Occipital lobe (tissue), 3 donors: ENCODE measurements at places on chromosomes 3 and 15.

GRCh38 chr15:99070208-99070607 lies 34.7 kb upstream of the SYNM start:
- no peak for DNase-seq

DNA sequence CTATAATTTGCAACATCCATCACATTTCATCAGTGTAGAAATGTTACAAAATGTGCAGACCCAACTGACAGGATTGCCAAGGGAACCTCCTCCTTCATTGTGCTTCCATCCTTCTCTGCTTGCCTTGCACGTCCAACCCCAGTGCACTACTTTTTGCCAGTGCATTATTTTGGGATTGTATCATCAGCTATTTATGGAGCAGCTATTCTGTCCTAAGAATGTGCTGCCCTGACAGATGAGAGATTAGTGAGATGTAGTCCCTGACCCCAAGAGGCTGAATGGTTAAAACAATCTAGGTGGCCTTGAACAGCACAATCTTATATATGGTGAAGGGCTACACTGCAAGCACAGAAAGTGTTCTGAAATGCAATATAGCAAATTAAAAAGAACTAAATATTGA lies 935.8 kb downstream of the IGSF11 start:
- DNase-seq = no peak

DNA sequence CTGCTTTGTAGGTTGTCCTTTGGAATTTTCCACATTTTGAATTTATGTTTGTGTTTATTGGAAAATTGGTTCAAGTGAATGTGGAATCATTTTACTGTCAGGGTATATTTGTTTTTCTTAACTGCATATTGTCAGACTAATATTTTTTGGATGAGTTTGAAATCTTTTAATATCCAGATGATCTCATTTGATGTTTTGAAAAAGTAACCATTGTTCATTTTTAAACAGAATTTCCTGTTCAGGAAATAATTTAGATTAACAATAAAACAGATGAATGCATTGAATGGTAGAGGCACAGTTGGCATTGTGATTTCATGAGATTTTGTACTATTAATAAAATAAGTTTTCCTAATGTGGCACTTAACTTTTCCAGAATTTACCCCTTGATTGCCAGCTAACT lies 15.5 kb downstream of the TRAK1 start:
- DNase-seq = no peak

GRCh38 chr3:72720566-72720965 lies 127.7 kb downstream of the SHQ1 start:
- DNase-seq = no peak

DNA sequence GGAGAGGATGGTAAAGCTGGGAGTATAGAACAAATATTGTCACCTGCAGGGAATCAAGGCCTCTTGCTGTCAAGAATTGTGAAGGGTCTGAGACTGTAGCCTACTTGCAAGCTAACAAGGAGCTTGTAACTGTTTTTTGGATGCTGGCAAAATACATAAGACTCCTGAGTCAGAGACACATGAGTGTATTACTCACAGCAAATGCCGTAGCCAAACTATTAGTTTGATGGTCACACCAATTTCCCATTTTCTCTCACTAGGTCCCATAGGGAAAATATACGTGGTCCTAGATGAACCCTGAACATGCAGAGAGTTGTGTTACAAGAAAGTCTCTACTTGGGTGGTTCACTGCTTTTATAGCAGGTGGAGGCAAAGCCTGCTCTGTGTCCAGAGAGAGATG lies 44.7 kb upstream of the LIPC start:
- DNase-seq = no peak

- DNase-seq = no peak
Observed at GRCh38 chr3:31550452-31551251, 17.9 kb downstream of the STT3B start.

- DNase-seq = no peak
Observed at GRCh38 chr3:158134363-158134762, 24.5 kb downstream of the RSRC1 start.

- DNase-seq = no peak
Observed at GRCh38 chr3:139327861-139328260, 16.0 kb upstream of the MRPS22 start.

DNA sequence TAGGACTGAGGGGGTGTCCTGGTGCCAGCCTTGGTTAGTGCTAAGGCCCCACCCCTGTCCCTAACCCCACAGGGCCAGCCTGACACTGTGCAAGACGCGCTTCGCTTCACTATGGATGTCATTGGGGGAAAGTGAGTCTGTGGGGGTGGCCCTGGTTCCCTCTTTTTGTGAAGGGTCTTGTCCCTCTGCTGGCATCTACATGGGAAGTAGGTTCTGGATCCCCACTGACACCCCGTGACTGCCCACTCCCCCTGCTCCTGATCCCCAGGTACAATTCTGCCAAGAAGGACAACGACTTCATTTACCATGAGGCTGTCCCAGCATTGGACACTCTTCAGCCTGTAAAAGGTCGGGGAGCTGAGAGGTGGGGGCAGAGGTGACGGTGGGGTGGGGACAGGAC lies 26.4 kb downstream of the PTPN23 start:
- DNase-seq = no peak

DNA sequence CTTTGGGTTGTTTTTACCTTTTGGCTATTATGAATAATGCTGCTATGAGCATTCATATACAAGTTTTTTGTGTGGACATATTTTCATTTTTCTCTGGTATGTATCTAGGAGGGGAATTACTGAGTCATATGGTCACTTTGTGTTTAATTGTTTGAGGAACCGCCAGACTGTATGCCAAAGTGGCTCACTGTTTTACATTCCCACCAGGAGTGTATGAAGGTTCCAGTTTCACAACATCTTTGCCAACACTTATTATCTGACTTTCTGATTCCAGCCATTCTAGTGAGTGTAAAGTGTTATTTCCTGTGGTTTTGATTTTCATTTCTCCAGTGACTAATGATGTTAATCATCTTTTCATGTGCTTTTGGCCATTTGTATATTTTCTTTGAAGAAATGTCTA lies 51.8 kb downstream of the CMTM7 start:
- no peak for DNase-seq

- no peak for DNase-seq
Observed at GRCh38 chr15:32701863-32702262, 15.9 kb upstream of the GREM1 start.

GRCh38 chr3:157906627-157907026 lies 199.6 kb downstream of the SHOX2 start:
- DNase-seq = no peak

DNA sequence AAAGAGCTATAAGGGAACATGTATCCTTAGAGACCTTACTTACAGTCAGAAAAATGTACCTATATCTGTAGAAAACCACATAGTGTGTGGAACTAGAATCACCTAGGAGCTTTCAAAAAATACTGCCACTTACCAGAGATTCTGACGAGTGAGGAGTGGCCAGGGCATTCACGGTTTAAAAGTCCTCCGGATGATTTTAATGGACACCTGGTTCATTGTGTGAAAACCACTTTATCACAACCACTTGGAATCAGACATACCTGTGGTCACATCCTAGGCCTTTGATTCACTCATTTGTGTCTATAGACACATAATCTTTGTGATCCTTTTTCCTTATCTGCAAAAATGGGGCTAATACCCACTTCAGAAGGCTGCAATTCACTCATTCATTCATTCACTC lies 159.8 kb downstream of the MBNL1 start:
- no peak for DNase-seq

DNA sequence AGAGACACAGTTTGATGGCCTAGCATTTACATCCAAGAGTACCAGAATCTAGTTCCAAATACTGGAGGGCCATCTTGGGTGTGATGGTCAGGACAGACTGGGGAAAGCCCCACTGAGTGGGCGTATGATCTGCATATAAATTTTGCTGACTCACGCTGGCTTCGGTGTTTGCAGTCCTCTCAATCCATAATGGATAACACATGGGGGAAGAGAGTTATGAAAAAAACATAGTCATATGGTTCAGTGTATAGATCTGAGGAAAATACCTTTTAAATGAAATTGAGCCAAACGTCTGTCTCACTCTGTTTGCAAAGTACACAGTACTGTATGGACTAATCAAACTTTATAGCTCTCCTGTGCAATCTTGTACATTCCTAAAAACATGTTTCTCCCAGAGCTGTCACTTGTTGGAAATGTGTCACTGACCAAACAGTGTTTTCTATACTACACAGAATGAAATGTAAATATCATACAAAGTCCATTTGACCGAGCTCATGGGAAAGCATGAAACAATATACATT lies 125.3 kb upstream of the THBS1 start:
- no peak for DNase-seq

GRCh38 chr15:60945196-60945595 lies 283.9 kb downstream of the RORA start:
- peak; percentile 25 for DNase-seq

GRCh38 chr3:106268696-106269095 lies 399.9 kb upstream of the CBLB start:
- no peak for DNase-seq

DNA sequence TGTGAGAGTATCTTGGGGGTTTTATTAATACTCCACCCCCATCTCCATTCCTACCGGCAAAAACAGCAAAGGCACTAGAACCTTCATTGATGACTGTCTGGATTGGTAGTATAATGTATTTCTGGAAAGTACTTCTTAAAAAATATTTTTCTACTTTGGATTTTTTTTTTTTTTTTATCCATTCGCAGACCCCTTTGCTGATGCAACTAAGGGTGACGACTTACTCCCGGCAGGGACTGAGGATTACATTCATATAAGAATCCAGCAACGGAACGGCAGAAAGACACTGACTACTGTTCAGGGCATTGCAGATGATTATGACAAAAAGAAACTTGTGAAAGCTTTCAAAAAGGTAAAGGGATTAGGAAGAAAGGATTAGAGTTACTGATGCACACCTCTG lies 1.2 kb downstream of the EIF1B start:
- no peak for DNase-seq

DNA sequence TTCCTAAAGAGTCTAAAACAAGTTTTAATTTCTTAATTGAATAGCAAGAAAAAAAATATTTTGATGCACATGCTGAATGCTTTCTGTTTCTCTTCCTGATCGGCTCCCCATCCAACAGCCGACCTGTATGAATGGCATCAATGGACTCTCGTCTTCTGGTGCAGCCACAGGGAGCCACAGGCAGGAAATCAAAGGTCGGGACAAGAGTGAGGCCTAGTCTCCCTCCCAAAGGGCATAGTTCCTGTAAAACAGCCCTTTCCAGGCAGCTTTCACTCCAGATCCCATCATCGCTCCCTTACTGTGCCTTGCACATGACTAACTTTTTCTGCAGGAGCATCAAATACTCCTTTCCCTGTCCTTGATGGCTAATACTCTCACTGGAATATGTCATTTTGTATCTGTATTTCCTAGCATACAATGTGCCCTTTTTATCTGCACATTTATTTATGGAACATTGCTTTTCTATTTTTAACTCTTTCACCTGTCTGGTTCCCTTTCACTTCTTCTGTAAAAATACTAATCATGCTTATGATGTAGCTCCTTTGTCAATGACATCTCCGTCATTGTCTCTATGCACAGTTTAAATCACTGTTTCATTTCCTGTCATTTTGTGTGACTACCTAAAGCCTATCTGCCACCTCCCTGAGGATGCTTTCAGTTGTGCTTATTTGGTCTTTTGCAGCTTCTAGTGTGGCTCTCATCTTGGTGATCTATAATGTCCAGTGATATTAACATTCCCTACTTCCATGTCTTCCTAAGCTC lies 326.2 kb downstream of the CTNNB1 start:
- no peak for DNase-seq

DNA sequence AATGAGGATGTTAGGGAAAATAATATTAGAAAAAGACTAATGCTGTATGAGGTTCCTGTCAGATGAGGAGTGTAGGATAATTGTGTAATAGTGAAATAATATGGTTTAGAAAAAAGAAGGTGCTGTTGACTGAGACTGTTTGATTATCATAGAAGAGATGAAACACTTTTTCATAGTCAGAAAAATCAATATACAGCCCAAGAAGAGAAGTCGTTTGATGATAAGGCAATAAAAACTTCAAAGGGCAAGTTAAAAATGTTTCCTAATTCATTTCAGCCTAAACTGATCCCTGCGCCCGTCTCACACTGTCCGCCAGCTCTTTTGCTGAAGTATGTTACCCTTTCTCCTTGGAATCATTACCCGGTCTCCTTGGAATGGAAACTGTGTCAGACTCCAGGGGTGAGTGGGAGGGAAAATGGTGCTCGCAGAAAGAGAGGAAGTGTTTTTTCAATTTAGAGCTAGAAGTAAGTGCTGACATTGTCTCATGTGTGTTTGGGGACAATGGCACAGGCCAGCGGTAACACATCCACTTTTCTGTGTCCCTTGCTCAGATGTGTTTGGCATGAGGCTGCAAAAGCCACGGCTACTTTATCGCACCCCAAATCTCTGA lies 23.6 kb downstream of the DUT start:
- no peak for DNase-seq
